NCI-H446 (cell line): ENCODE measurements at places on chromosomes 6 and 20.

DNA sequence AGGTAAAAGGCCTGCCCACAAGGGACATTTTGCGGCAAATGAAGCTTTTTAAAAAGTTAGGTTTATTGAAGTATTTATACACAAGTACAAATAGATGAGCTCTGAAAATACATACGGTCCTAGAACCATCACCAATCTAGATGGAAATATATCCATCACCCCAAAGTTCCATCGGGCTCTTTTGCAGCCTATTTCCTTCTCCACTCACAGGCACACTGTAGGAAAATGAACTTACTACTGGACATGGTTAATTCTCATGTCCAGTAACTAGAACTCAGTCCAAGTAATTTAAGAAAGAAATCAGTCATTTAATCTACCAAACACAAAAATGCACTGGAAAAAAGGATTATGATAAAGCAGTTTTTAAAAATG is 6.2 kb downstream of the PCNA start:
- DNase-seq, result no peak

DNA sequence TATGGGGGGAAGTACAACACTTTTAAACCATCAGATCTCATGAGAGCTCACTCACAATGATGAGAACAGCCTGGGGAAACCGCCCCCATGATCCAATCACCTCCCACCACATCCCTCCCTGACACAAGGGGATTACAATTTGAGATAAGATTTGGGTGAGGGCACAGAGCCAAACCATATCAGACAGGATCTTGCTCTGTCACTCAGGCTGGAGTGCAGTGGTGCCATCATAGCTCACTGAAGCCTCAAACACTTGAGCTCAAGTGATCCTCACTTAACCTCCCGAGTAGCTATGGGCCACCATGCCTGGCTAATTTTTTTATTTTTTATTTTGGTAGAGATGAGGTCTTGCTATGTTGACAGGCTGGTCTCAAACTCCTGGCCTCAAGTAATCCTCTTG is 5.1 kb upstream of the IYD start:
- no peak for DNase-seq

DNA sequence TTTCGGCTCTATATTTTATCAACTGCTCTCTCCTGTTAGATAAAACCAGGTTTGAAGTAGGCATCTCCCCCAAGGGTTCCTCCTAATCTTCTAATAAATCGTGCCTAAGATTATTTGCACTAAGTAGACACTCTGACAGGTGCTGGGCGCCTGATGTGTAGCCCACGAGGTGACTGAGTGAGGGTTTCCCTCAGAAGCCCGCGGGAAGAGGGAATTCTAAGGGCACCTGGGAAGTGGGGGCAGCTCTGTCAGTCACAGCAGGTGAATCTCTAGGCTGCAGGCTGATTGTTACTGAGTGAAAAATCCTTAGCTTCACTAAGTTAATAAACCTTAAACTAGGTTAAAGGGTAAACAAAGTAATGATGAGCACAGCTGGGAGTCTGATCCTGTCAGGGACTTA is 68.2 kb downstream of the PXDC1 start:
- no peak for DNase-seq

DNA sequence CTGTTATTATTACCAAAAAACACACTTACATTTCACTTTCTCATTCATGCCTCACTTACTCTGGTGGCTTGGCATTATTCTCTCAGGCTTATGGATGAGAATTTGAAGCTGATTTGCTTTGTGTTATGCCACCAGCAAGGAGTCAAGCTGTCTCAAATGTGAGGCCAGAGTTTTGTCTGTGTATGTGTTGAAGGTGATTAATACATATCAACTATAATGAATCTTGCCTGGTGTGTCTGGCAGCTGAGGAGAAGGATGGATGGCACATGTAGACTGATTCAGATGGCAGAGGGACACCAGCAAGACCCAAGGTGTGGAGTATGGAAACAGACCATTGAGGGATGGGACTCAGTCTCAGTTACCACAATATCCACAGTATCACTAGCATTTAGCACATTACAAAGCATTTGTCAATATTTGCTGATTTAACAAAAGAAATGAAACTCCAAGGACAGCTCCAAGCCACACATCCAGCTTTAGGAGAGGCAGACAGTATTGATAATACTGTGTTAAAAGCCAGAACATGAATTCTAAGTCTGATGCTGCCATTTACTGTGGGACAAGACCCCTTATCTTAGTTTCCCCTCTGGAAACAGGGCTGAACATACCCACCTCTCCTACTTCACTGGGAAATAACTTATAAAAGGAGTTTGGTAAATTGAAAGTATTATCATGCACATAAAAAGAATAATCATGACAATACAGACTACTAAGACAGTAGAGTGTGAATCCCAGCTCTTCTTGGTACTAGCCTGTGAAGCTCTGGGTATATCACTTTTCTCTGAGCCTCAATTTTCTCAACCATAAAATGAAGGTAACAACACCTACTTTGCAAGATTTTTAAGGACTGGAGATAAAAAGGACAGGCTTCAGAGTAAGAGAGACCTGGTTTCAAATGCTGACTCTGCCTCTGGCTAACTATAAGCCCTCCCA is 11.2 kb downstream of the BCL2L1 start:
- peak; percentile 58 for DNase-seq

GRCh38 chr20:63699466-63700198 is 3.2 kb downstream of the TNFRSF6B start:
- no peak for DNase-seq

- peak; percentile 91 for DNase-seq
Observed at GRCh38 chr6:17156112-17156921, 54.5 kb downstream of the STMND1 start.
